ENCODE measurements at places on chromosomes 3 and 15.

DNA sequence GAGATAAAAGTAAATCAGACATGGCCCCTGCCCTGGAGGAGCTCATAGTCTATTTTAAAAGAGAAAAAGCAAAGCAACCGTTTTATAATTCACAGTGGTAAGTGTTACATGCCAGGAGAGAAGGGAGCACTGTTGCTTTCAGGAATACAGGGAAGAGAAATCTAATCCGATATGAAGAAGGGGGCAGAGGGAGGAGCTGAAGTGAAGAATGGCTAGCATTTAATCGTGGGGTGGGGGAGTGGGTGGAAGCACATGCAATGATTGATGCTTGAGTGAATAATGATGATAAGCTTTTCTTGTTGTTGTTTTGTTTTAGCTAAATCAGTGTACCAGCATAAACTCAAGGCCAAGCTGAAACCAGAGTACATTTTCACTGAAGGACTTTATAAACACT lies 629.5 kb downstream of the MAGI1 start:
- DNase-seq: no peak

GRCh38 chr3:170222647-170223541 lies 670 bp downstream of the PRKCI start:
- DNase-seq: peak; percentile 44

GRCh38 chr3:143360244-143360643 lies 240.7 kb downstream of the CHST2 start:
- DNase-seq: no peak

DNA sequence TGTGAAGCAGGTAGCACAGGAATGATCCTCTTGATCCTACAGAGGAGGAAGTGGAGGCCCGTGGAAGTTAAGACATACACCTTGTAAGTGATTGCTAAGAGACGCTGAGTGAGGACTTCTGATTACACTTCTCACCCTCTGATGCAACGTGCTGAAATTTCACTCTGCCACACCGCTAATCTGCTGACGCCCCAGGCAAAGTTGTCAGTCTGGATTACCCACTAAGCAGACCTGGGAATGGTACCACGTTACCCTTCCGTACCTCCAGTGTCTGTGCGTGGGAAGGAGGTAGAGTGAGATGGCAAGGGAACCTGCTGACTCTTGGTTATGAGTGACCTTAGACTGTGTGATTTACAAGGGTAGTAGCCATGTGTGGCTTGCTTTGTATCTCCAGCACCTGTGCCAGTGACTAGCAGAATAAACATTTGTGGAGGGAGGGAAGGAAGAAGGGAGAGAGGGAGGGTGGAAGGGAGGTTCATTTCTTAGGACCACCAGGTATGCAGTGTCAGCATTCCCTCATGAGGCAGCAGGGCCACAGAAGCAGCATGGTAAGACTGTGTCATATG lies 115.0 kb downstream of the ALDH1A2 start:
- DNase-seq: no peak

DNA sequence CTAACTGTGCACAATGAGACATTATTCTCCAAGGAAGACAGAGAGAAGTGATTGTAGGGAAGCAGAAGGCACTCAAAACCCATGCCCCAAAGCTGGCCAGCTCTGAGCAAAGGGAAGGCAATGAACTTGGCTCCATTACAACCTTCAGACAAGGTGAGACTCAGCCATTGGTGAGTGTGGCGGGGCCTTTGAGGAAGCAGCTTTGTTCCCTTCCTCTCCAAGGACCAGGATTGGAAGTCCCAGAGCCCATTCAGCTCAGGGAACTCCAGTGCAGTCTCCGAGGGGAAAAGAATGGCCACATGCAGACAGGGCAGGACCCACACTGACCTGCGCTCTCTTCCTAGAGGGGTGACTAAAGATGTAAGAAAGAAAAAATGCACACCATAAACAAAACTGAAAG lies 23.1 kb downstream of the HEG1 start:
- no peak for DNase-seq

DNA sequence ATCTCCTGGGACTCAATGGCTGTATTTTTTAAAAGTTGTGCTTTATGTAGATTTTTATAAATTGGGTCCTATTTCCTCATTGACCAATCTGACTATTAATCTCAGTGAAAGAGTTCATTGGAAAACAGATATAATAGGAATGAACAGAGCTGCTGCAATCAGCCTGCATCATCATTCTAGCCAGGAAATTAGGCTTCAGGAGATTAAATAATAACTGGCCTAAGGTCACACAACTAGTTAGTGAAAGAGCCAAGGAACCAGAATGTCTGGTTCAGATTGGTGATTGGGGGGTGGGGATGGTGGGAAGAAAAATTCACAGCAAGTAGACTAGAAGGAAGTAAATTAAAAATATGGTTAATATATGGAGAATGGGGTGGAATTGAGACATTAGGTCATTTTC lies 180.9 kb upstream of the ROPN1 start:
- no peak for DNase-seq

GRCh38 chr3:184541886-184542562 lies 19.6 kb upstream of the EPHB3 start:
- DNase-seq: no peak

GRCh38 chr3:171825222-171825828 lies 15.0 kb upstream of the PLD1 start:
- DNase-seq: no peak

DNA sequence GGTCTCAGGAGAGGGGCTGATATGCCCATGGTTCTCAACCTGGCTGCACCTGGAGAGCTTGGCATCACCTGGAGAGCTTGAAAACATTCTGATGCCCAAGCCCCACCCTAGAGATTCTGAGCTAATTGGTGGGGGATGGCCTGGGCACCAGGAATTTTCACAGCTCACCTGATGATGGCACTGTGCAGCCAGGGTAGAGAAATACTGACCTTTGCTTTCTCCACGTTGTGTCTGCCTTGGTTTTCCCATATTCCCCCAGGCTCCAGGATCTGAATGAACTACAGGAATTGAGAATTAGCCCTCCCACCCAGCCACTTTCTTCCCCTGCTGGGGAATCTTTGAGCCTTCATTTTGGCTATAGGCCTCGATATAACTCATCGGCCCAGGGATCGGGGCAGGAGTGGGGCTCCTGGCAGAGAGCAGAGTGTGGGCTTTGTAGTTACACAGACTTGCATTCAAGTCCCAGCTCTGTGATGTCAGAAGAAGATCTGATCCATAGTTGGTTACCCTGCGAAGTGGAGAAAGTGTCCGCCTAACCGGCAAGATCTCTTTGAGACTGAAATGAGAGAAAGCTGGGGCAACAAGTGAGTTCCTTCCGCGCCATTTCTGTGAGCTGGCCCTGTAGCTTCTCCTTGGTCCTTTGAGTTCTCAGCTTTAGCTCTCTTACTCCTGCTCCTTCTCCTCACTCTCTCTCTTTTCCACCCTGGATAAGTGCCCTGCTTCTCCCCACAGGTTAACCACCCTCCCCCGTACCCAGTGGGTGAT lies 33.1 kb upstream of the UBE2Q2 start:
- peak; percentile 29 for DNase-seq

DNA sequence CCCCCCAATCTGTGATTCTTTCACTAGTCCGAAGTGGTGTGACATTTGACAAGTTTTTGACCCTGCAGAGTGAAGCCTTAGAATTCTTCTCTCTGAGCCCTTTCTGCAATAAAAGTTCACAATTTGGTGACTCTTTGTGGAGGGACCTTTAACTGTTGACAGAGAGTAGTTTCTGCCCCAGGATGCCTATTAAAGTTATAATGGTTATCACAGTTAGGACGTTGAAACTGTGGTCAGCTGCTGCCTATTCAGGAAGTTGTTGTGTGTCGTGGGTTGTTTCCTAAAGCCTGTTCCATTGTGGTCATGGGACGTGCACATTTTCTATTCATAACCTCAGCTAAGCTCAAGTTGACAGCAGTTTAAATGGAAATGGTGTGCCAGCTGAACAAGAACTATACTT lies 274.5 kb downstream of the NEK10 start:
- no peak for DNase-seq

GRCh38 chr3:10145685-10146084 lies 4.1 kb downstream of the VHL start:
- no peak for DNase-seq

GRCh38 chr15:88513195-88513594 lies 33.3 kb downstream of the DET1 start:
- no peak for DNase-seq
